ENCODE measurements at places on chromosomes 3 and 15. TPM values are rescaled to one million over a fixed set of nuclear protein-coding genes. Genes with fewer than 3 reads are reported as not detected.

DNA sequence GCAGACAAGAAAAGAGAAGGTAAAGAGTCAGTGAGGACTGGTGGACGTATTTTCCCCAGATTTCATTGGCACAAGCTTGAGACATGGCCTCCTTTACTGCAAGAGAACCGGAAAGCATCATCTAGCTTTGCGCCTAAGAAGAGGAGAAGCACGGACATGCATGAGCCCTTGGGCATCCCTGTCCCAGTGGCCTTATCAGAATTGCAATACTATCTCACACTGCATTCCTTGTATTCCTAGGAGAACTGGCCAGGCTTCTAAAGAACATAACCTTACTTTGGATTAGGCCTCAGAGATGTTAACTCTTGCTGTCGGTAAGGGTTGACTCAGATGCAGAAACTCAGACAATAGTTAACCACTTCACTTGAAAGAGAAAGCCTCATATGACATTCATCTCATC, 229.5 kb upstream of the PRICKLE2 start:
- H3K36me3 ChIP-seq, result no peaks in the 10 kb centered on the region
- DNase-seq, result no peak
- H3K4me3 ChIP-seq, result no peak overlapping the region
- no peaks in the 10 kb centered on the region for H3K4me1 ChIP-seq
- no peaks in the 10 kb centered on the region for H3K27me3 ChIP-seq

DNA sequence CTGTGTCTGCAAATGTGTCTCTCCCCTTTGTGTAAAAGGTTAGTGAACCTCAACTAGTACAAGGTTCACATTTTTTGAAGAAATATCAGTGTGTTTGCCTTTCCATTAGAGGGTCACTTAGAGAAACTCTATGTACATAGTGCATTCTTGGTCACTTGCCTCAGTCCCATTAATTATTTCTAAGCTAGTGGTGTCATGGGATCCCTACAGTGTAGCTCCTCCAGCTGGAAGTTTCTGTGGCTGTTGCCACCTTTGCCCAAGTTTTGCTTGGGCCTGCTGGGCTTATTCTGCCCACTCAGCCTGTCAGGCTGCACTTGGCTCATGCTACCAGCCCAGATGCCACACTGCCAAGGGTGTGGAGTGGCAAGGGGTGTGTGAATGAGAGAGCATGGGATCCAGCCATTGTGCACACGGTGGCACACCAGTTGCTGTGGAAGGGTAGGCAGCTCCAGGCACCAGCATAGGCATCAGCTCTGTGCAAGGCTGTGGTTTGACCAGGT, 161.7 kb downstream of the ARPP21 start:
- H3K27me3 ChIP-seq, result no peaks in the 10 kb centered on the region
- no peaks in the 10 kb centered on the region for H3K4me1 ChIP-seq
- no peaks in the 10 kb centered on the region for H3K36me3 ChIP-seq
- no peak overlapping the region for H3K4me3 ChIP-seq

MAP1A gene
- total RNA-seq, result 2.1 TPM

DNA sequence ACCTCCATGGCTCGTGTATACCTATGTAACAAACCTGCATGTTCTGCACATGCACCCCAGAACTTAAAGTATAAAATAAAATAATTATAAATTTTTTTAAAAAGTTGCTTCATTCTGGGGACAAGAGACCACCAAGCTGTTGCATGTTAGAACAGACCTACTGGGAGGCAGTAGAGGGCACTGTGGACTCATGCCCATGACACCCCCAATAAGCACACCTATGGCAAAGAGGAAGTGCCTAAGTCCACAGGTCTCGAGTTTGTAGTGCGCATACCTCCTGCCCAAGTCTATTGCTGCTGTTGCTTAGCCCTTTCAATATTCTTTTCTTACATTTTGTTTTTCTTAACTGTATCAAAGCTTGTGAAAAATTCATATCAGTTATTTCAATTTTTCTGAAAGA, 267.9 kb upstream of the THBS1 start:
- H3K27me3 ChIP-seq, result no peaks in the 10 kb centered on the region
- H3K4me1 ChIP-seq, result peaks cover 7% of the 10 kb centered on the region
- H3K27ac ChIP-seq, result no peak overlapping the region
- no peak for DNase-seq

DNA sequence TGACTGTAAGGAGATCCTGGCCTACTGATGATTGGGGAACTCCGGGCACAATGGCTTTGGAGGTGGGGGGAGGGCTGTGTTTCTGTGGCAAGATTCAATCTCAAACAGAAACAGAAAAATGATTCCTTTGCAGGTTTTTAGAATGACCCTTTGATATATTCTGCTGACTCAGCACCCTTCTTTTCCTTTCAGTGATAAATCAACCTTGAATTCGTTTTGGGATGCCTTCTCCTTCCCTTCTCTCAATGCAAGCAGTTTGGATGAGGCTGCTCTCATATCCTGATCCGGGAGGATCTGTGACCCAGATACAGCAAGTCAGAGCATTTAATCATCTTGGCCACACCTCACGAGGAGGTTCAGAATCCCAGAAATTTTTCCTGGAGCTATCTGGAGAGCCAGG, 156.1 kb upstream of the PRICKLE2 start:
- no peaks in the 10 kb centered on the region for H3K36me3 ChIP-seq
- H3K27ac ChIP-seq, result no peak overlapping the region
- no peak for DNase-seq
- H3K4me3 ChIP-seq, result no peak overlapping the region

- H3K27ac ChIP-seq, result no peak overlapping the region
- peaks cover 5% of the 10 kb centered on the region for H3K36me3 ChIP-seq
- no peak for DNase-seq
- H3K4me3 ChIP-seq, result no peak overlapping the region
- peaks cover 27% of the 10 kb centered on the region for H3K4me1 ChIP-seq
Measured at GRCh38 chr3:124888482-124889441, 1.6 kb upstream of the ITGB5 start.

ZPLD1 gene
- not detected for total RNA-seq

DNA sequence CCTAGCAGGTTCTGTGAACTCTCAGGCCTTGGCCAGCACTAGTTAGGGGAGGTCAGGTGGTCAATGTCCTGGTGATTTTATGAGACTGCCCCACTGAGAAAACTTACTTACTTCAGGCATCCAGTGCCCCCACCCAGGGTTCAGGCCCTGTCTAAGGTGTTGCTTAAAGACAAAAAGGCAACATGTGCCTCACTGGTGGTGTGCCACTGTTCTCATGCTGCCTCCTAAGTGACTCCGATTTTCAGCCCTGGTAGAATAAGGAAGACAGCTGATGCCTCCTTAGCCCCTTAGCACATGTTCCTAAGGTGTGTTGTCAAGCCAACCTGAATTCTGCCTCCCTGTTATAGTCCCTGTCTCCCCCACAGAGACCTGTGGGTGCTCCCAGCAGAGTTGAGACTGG, 5.3 kb downstream of the RBM15B start:
- H3K36me3 ChIP-seq, result peaks cover 21% of the 10 kb centered on the region
- H3K4me1 ChIP-seq, result peaks cover 9% of the 10 kb centered on the region
- no peak overlapping the region for H3K4me3 ChIP-seq
- H3K27ac ChIP-seq, result no peak overlapping the region

CASR gene
- not detected for total RNA-seq

DNA sequence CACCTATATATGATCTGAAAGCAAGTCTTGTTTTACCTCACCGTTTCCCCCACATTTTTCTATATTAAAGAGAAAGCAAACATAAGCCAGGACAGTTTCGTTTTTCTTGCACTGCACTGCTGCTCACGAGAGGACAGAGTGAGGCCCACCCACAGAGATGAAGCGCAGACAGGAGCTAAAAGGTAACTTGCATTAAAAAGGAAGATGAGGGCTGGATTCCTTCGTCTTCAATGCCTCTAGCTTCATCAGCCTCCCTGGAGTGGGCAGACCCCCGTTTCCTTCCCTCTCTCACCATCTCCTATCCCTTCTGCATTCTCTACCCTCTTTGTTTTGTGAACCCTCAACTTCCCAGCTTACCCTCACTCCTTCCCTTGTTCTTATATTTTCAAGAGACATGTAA, 18.9 kb downstream of the SUMF1 start:
- H3K36me3 ChIP-seq, result no peaks in the 10 kb centered on the region
- H3K27ac ChIP-seq, result no peak overlapping the region
- H3K4me1 ChIP-seq, result no peaks in the 10 kb centered on the region
- no peak overlapping the region for H3K4me3 ChIP-seq

SNTN gene
- not detected for total RNA-seq

GRCh38 chr3:100810671-100811070, 101.4 kb downstream of the TFG start:
- DNase-seq, result no peak
- no peaks in the 10 kb centered on the region for H3K27me3 ChIP-seq
- no peak overlapping the region for H3K4me3 ChIP-seq
- no peaks in the 10 kb centered on the region for H3K36me3 ChIP-seq
- H3K27ac ChIP-seq, result no peak overlapping the region

CA12 gene
- 3.8 TPM for total RNA-seq

- DNase-seq, result no peak
- no peak overlapping the region for H3K27ac ChIP-seq
- no peaks in the 10 kb centered on the region for H3K4me1 ChIP-seq
- no peaks in the 10 kb centered on the region for H3K36me3 ChIP-seq
Measured at GRCh38 chr15:89208256-89208655, 13.1 kb downstream of the RLBP1 start.

CELSR3 gene
- total RNA-seq, result 9.9 TPM

DNA sequence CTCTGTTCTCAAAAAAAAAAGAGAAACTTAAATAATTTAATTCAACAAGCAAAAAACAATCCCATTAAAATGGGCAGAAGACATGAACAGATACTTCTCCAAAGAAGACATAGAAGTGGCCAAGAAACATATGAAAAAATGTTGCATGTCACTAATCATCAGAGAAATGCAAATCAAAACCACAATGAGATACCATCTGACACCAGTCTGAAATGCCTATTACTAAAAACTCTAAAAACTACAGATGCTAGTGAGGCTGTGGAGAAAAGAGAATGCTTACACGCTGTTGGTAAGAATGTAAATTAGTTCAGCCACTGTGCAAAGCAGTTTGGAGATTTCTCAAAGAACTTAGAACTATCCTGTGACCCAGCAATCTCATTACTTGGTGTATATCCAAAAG, 382.9 kb downstream of the OTOL1 start:
- H3K4me1 ChIP-seq, result no peaks in the 10 kb centered on the region
- H3K36me3 ChIP-seq, result no peaks in the 10 kb centered on the region
- H3K27ac ChIP-seq, result no peak overlapping the region
- no peak overlapping the region for H3K4me3 ChIP-seq
- H3K27me3 ChIP-seq, result no peaks in the 10 kb centered on the region

- H3K36me3 ChIP-seq, result no peaks in the 10 kb centered on the region
- H3K27ac ChIP-seq, result peak overlapping the region; percentile 48
- peaks cover 6% of the 10 kb centered on the region for H3K4me1 ChIP-seq
- no peaks in the 10 kb centered on the region for H3K27me3 ChIP-seq
Measured at GRCh38 chr3:101902041-101902440, 52.7 kb downstream of the NFKBIZ start.

ARPIN gene
- total RNA-seq, result 30.4 TPM

DNA sequence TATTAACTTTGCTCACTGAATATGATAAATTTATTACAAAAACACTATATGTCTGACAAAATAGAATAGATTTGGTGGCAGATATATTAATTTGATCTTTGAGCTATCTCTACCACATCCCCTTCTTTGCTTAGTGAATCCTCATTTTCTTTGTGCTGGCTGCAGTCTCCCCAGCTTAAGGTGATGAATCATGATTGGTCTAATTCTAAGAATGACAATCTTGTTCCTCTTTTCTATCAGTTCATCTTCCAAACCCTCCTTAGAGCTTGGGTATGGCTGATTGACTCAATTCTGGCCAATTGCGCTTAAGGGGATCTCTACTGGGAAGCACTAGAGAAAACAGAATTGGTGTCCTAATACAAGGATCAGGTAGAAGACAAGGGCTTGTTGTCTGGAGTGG, 309.6 kb upstream of the GOLIM4 start:
- no peak for DNase-seq
- no peak overlapping the region for H3K4me3 ChIP-seq
- no peaks in the 10 kb centered on the region for H3K36me3 ChIP-seq

DNA sequence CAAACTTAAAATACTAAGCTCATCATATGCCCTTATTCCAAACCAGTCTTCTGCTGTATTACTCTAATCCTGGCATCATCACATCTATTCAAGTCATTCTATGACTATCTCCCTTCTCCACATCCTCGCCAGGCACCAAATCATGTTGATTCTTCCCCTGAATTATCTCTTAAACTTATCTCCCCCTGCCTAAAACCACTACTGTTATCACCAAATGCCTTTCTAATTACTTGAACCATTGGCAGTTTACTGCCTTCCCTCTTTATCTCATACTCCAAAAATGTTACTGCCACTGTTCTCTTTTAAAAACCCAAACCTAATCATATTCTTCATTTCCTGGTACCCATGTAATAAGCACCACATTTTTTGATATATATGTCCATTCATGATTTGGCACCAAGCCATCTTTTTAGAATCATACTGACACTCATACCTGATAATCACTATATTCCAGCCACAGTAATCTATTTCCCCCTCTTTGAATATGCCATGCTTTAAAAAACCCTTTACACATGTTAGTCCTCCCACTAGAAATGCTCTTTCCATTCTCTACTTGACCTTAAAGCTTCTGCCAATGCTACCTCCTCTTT, 126.8 kb downstream of the PEAK1 start:
- H3K4me1 ChIP-seq, result no peaks in the 10 kb centered on the region
- no peak overlapping the region for H3K27ac ChIP-seq
- H3K4me3 ChIP-seq, result no peak overlapping the region
- DNase-seq, result no peak
- no peaks in the 10 kb centered on the region for H3K36me3 ChIP-seq

DNA sequence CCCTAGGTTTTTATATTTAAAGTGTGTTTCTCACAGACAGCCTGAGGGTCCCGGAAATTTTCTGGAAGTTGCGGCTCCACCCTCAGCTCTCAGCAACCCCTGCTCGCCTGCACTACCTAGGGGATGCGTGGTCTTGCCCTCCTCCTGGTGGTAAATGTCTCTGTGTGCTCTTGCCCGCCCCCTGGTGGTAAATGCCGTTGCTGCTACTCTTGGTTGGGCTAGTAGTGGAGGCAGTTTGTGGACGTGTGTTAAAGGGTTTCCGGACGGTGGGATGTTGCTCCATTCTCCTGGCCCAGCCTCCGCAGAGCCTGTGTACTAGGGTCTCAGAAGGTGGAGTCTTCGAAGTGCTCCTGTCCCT, 27.4 kb downstream of the STOML1 start:
- H3K27ac ChIP-seq, result no peak overlapping the region
- H3K4me3 ChIP-seq, result no peak overlapping the region
- H3K4me1 ChIP-seq, result peaks cover 5% of the 10 kb centered on the region
- peak; percentile 52 for DNase-seq
- H3K27me3 ChIP-seq, result no peaks in the 10 kb centered on the region

GRCh38 chr3:125186261-125186787, 26.2 kb downstream of the SLC12A8 start:
- H3K27me3 ChIP-seq, result no peaks in the 10 kb centered on the region
- peaks cover 25% of the 10 kb centered on the region for H3K36me3 ChIP-seq
- H3K4me3 ChIP-seq, result no peak overlapping the region
- no peaks in the 10 kb centered on the region for H3K4me1 ChIP-seq
- H3K27ac ChIP-seq, result no peak overlapping the region

DNA sequence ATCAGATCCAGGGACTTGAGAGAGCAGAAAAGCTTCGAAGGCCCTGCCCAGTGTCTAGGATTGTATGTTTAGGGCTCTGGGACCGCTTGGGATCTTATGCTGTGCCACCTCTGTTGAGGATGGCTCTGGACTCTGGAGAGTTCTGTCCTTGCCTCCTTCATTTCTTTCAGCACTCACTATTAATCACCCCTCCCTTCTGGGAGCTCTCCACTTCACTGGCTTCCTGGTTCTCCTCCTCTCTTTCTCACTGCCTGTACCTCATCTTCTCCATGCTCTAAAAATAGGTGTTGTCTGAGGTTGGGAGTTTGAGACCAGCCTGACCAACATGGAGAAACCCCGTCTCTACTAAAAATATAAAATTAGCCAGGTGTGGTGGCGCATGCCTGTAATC, 17.3 kb downstream of the MAPKBP1 start:
- no peak for DNase-seq
- 0 out of 2 replicates have a peak overlapping the region, but pooled peaks have one; percentile 43 for H3K27ac ChIP-seq
- H3K27me3 ChIP-seq, result no peaks in the 10 kb centered on the region
- H3K4me1 ChIP-seq, result peaks cover 16% of the 10 kb centered on the region

All from PC-9 (cell line).